DMS79 treated with DMSO at 0.1 percent for 48 hours (cell line): ENCODE measurements at places on chromosomes 6 and 20.

DNA sequence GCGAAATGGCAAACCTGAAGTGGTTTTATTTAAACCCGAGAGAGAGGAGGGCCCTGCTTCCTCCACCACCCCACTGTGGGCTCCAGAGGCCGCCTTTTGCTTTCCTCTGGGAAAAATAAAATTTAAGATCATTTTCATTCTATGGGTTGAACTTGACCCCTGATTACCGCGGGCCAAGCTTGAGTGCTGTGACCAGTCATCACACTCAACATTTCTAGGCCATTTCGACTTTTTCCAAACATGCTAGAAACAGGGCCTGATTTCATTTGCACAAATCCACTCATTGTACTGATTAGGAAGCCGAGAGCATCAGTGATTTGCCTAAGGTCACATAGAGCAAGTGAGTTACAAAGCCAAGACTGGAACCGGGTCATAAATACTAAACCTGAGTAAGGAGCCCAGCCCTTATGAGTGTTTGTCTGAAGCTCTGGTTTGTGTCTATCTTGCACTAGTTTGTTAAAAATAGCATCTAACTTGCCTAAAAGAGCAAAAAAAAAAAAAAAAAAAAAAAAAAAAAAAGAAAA, 179.7 kb downstream of the DLL1 start:
- no peak for DNase-seq

- DNase-seq = no peak
Measured at GRCh38 chr6:143099647-143100046, 39.0 kb downstream of the AIG1 start.

- DNase-seq = no peak
Measured at GRCh38 chr20:39268491-39268951, 306.4 kb downstream of the DHX35 start.

DNA sequence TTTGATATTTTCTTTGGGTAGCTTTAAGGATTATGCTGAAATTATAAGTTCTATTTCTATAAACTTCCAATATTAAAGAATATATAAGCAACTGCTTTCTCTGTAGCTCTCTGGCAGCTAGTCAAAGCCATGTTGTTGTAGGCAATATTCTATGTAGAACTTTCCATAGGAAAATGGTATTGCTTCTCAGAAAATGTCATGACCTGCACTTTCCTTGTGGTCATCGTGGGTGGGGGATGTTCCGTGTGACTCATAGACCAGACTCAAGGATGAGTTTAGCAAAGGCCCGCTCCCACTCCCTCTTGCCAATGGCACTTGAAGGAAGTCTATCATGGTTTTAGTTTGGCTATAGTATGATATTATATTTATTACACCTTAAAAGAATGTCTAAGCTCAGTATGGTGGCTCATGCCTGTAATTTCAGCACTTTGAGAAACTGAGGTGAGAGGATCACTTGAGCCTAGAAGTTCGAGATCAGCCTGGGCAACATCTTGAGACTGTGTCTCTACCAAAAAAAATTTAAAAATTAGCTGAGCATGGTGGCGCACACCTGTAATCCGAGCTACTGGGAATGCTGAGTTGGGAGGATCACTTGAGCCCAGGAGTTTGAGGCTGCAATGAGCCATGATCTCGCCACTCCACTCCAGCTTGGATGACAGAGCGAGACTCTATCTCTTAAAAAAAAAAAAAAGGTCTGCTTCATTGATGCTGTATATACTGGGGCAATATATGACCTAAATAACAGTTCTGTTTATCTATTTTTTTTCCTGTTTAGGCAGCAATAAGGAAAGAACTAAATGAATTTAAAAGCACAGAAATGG, 36.6 kb upstream of the LTV1 start:
- no peak for DNase-seq

GRCh38 chr6:114364301-114364700, 21.5 kb upstream of the HS3ST5 start:
- no peak for DNase-seq

- DNase-seq = peak; percentile 5
Measured at GRCh38 chr20:33914919-33915318, 78.8 kb upstream of the RALY start.

DNA sequence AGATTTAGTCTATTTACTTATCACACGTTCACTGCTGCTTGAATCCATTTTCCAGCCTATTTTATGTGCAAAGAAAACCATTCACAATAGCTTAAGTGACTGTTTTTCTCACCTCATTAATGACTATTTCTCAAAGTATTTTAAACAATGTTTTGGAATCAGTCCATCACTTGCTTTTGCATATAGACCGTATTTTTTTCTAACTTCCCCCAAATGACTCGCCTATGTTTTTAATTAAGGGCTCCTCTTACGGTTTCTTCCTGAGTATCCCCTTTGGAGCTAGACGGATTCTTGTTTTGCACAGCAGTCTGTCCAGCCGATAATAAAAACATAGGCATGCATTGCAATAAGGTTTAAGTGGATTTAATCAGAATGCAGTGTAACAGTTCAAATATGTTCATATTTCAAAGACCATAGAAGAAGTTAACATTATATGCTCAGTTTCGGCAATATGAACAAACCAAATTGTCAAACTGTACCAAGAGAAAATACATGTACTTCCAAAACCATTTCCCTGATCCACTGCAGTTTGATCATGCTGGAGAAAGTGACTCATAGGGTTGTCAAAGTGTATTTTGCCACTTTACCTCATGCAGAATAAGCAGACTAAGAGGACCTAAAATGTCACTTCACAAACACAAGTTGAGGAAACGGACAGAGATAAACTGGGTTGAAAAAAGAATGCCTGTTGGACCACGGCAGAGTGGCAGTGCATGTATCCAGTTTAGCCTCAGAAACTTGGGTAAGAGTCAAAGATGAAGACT, 66.4 kb downstream of the HMGN3 start:
- DNase-seq = no peak

DNA sequence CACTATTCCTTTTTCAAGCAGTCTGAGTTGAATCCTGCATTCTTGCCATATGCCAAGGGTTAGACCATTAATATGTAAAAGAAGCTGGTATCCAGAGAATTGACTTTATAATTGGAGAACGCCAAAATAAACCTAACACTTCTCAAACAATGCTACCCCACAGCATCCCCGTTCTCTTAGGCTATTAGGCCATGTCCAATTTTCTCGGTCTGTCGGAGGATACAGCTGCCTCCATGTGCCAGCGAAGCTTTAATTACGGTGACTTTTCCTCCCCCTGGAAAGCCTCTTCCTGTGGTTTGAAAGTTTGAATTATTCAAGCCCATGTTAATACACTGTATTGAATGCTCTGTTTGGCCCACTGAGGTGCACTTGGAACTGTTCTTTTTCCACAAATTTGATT, 60.5 kb downstream of the HS3ST5 start:
- DNase-seq = no peak
